Left ventricle myocardium inferior (tissue), 1 donor: ENCODE measurements at places on chromosomes 6 and 20. TPM values are rescaled to one million over a fixed set of nuclear protein-coding genes. Genes with fewer than 3 reads are reported as not detected.

The ADAT2 gene
- total RNA-seq: 1.5 TPM

GRCh38 chr6:109381061-109381746, 1.1 kb downstream of the CD164 start:
- DNase-seq: no peak

- DNase-seq: no peak
These were observed 52.4 kb upstream of the EDN3 start for GRCh38 chr20:59247731-59248684.

The ULBP3 gene
- total RNA-seq: 0.99 TPM

DNA sequence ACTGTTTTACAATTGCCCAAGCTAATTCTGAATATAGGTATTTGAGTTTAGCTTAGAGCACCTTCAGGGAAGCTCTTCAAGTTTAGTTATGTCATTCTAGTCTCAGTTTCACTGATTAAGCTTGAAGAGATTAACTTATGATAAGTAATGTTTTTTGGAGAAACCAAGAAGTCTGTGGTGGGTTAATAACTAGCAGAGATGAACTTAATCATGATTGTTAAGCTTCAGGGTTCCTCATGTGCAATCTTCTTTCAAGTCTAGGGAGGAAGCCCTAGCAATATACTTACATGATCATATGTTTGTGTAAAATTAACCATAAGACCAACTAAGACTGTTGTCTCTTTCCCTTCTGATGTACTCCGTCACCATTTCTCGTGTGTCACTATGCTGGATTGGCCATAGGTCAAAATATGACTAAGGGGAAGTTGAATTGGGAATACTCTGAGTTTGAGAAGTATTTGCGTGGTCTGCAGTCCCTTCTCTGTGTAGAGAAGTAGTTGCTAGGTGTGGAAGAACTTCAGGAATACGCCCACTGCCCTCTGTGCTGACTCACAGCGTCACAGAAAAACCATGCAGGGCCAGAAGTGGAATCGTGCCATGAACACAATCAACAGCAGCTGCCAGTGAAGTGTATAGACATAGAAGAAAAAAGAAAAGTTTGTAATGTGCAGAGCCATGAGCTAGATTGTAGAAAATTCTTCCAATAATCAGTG, 88.3 kb downstream of the SH3BGRL2 start:
- no peak for DNase-seq

The SNAP91 gene
- total RNA-seq: 2.6 TPM

- no peak for DNase-seq
These were observed 51.0 kb upstream of the SENP6 start for GRCh38 chr6:75550544-75551167.

DNA sequence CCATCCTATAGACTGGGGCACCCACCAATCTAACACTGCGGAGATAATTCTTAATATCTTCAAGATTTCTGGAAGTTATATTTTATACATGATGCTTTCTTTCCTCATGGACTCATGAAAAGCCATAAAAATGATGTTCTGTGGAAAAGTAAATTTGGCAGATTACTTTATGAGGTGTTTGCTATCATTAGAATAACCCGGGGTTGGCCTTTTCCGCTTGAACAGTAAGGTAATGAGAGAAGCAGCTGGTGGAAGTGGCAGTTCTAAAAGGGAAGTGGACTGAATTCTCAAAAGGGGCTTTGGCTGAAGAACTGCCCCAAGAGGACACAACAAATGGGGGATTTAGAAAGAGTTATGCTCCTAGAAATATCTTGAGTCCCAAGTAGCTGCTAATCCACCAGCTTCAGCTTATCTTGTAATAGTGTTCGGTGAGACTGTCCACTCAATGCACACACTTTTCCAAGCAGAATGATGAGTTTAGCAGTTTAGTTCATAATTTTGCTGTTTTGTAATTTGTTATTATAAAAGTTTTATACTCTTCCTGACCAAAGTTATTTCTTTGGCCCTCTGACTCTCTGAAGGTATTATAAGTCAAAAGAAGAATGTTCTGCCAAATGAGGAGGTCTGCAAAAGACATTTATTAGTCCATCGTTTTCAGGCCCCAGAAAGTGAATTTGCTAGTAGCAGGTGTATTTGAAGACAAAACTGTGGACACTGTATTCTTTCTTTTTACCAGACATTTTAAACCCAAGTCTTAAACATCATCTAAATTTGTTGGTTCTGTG, 2.9 kb downstream of the ISM1 start:
- no peak for DNase-seq
